Stimulated activated CD4-positive, alpha-beta T cell treated with anti-CD3 and anti-CD28 coated beads, Interleukin-1b, Interleukin-23, amount 100 ng/mL, for 48 hours (primary cell): ENCODE measurements at places on chromosomes 7 and 10.

GRCh38 chr7:34839645-34840044 lies 181.6 kb downstream of the NPSR1 start:
- DNase-seq: no peak

DNA sequence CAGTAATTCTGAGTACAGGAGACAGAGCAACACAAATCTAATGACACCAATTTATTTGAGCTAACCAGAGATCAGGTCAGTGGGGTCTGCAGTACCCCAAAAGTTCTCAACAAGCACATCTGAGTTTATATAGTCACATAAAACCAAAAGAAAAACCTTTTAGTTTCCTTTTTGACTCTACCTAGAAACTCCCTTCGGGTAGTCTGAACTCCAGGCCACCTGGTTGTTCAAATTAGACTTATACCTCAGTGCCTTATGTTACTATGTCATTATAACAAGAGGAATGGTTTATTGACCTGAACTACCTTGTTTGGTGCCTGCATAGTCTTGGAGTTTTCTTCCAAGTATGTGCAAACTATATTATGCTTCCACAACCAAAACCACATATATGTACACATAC lies 14.6 kb downstream of the ZCWPW1 start:
- DNase-seq: no peak

- DNase-seq: no peak
Observed at GRCh38 chr7:101287032-101287431, 34.6 kb downstream of the IFT22 start.

DNA sequence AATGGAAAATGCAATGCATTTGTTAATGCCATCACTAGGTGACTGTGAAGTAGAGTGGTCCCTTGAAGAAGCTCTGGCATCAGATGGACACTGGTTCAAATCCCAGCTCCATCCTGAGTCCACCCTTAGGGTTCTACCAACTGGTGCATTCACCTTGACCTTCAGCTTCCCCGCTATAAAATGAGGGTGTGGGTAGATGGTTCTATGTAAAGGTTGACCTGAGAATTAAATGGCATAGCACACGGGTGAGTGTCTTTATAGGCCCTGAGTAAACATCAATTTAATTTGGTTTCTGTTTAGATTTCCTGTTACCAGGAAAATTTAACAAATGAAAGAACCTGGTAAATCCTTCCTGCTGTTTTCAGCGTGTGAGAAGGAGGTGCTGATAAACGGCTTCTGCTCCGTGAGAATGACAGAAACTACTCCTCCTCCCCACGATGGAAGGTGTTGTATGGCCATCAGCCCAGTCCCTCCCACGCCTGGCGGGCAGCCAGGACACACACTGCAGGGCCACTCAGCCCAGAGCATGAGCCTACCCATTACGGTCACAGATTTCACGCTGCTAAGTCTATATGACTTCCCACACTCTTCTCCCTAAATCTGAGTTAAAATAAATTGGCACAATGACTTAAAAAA lies 210.1 kb downstream of the TNS3 start:
- DNase-seq: no peak

DNA sequence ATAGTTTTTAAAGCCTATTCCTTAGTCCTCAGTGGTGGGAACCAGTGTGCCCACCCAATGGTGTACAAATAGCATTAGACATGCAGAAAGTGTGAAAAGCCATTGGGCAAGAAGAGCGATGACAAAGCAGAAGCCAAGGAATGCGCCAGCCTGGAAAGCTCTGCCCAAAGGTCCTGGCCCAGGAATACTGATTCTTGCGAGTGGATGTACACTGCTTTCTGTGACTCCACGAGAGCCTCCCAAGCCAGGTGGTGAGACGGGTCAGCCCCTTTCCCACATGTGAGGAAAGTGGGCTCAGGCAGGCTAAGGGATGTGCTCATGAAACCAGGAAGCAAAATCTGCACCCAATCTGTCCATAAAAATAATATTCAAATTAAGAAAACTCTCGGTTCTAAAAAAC lies 106.6 kb downstream of the ADCY1 start:
- DNase-seq: no peak

DNA sequence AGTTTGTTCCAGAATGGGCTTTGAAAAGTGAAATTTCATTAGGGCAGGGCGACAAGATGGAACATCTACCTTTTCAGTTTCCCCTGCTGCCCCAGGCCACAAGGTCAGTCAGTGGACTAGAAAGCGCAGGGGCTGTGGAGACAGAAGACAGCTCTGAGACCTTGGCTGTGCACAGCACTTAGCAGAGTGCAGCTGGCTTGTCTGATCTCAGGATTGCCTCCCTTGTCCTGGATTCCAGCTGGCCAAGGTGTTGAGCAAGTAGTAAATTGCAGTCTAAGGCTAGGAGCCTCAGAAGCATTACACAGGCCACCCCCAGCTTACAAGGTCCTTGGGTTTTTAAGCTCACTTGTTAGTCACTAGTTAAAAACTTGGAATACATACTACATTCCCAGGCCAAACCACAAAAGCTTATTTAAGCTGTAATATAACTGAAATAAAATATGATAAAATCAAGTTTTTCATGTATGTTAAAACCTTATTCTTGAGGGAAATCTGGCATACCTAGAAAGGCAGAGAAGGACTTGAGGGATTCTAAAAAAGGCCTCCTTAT lies 67.3 kb upstream of the NPY start:
- no peak for DNase-seq

GRCh38 chr7:40714363-40715052 lies 579.7 kb downstream of the SUGCT start:
- DNase-seq: no peak

- DNase-seq: no peak
Observed at GRCh38 chr10:127619546-127620325, 70.6 kb downstream of the NPS start.

DNA sequence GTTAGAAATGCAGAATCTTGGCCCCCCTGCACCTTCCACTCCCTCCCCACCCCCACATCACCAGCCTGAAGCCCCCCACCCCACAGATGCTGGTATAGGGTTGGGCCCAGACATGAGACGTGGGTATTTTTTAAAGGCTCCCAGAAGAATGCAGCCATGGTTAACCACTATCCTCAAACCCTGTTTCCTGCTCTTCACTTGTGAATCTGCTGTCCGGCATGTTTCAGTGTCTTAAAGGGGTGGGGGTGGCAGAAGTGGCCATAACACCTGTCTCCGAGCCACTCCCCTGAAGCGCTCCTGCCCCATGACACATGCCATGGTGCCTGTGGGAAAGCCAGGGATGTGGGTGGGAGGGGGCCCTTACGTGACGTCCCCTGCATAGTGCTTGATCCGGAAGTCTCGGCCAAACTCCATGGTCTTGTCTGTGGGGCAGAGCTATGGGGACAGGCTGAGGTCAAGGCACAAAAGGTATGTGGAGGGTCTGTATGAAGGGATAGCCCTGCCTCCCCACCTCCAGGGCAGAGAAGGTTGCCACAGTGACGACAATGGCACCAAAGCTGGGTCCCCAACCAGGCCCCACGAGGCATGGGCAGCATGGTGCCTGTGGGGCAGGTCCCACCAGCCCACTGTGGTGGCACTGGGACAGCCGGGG lies 9.6 kb downstream of the MYO1G start:
- DNase-seq: no peak

DNA sequence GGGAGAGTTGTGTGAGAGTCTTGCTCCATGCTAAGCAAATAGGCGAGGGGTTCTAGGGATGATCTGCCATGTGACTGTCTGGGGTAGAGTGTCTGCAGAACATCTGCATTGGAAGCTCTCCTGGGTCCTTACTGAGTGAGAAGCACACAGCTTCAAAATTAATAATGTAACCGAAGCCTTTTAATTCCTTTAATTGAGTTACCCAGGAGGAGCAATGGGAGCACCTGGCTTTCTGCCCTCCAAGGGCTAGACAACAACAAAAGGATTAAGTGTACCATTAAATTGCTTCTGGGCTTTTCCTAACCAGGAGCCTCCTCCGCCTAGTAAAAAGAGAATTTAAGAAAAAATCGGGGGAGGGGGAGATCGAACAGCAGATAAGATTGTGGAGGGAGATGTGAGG lies 102.0 kb upstream of the TBX20 start:
- no peak for DNase-seq

DNA sequence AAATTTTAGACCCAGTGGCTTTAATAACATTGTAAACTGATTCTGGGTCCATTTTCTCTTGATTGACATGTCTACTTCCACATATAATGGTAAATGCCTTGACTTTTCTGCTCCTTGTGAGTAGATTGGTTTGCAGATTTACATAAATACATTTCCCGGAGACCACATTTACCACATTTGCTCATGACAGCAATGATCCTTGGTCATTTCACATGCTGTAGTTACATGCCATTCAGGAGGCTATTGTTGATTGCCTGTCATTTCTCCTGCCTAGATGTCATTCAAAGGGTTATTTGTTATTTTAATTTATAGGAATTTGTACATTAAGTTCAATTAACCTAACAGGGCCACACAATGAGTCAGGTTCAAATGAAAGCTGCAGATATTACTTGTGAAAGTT lies 280.5 kb downstream of the CNTNAP2 start:
- no peak for DNase-seq

GRCh38 chr10:4131407-4132215 lies 346.6 kb upstream of the KLF6 start:
- DNase-seq: peak; percentile 30

- no peak for DNase-seq
Observed at GRCh38 chr7:80373429-80374032, 138.3 kb downstream of the GNAT3 start.

GRCh38 chr7:28397141-28397540 lies 15.2 kb upstream of the CREB5 start:
- DNase-seq: no peak

- no peak for DNase-seq
Observed at GRCh38 chr10:124071141-124071540, 22.3 kb downstream of the CHST15 start.

- no peak for DNase-seq
Observed at GRCh38 chr10:80051993-80052392, 26.5 kb upstream of the TMEM254 start.

DNA sequence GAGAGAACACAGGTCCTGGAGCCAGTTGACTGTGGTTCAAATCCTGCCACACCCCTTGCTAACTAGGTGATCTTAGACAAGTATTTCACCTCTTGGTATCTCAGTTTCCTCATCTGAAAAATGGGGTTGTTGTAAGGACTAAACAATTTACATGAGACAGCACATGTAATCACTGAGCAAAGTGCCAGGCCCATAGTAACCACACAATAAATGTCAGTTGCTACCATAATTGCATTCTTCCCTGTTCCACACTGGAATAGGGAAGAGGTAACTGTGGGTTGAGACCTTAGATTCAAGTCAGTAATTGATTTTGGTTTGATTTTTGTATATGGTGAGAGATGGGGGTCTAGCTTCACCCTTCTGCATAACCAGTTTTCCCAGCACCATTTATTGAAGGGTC lies 91.4 kb upstream of the PDLIM1 start:
- no peak for DNase-seq

GRCh38 chr10:95536017-95536416 lies 25.2 kb downstream of the SORBS1 start:
- DNase-seq: no peak

DNA sequence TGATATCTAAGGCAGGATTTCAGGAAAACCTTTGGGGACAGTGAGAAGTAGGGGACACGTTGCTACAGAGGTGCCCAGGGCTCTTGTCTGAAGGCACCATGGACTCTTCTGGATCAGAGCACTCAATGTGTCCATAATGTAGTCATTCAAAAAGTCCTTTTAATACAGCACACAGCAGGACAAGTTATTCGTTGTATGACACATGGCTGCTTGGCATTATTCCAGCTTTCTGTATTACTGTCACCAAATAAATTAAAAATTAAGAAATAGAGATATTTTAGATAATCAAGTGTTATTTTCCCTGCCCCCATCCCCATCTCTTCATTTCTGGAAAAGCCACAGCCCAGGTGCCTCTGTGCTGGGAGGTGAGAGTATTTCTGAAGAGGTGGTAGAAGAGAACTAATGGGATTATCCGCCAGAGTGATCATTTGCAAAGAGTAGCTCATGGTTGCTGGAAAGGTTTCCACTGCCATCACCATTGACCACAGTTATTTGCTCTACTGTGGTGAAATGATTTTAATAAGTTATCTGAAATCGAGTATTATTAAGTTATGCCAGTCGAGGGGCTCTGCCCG lies 83.0 kb downstream of the CXCL12 start:
- no peak for DNase-seq

GRCh38 chr10:125004571-125005311 lies 62.8 kb downstream of the ZRANB1 start:
- DNase-seq: no peak

DNA sequence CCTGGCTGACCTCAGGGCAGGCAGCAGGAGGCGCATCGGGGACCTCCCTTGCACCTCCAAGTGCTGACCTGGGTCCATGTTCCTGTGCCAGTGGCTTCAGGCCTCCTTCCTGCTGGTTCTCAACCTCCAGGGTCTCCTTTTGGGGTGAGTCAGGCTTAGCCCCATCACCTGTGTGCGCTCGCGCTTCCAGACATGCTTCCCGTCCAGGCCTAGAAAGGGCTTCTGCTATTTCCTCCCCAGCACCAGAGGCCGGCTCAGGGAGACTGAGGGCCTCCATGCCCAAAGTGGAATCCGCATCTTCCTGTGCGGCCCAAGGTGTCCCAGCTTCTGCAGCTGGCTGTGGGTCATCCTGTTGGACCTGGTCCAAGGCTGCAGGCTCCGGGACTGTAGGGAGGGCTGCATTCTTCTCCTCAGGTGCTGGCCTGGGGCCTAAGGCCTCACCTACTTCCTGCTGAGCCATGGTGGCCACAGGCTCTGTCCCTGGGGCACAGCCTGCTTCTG lies 5.9 kb downstream of the NACAD start:
- no peak for DNase-seq

DNA sequence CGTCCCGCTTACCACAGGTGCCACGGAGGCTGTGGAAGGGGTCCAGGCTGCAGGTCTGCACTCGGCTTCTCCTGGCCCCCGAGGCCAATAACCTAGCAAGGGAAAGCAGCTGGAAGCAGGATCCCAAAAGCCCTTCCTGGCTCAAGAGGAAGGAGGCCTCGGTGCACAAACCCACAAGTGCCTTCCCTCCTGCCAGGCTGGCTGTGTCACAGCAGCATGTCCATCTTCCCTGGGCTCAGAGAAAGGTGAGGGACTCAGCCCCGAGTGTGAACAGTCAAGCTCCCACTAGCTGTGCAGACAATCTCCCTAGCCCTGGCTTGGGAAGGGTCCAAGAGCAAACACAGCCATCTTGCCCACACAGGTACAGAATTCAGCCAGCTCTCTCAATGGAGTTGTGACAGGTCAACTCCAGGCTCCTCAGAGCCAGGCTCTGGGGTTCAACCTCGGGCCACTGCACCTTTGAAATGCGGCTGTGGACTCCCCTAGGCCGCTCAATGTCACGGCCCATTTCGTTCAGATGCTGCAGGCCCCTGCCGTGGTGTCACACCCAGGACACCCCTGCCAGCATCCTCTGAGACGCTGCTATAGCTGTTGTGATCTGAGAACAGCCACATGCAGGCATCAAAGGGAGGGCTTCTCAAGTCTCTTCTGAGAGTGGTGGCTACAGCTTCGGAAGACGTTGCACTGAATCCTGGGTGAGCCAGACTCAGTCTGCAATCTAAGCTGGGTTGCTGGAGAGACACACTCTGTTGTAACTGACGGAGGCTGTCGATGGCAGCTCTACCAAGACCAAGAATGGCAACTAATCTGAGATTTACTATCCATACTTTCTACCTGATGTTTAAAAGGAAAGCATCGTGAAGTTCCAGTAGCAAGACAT lies 137.9 kb downstream of the DIP2C start:
- no peak for DNase-seq
